NCI-H510A treated with DMSO at 0.1 percent for 48 hours (cell line): ENCODE measurements at places on chromosomes 12 and 14.

DNA sequence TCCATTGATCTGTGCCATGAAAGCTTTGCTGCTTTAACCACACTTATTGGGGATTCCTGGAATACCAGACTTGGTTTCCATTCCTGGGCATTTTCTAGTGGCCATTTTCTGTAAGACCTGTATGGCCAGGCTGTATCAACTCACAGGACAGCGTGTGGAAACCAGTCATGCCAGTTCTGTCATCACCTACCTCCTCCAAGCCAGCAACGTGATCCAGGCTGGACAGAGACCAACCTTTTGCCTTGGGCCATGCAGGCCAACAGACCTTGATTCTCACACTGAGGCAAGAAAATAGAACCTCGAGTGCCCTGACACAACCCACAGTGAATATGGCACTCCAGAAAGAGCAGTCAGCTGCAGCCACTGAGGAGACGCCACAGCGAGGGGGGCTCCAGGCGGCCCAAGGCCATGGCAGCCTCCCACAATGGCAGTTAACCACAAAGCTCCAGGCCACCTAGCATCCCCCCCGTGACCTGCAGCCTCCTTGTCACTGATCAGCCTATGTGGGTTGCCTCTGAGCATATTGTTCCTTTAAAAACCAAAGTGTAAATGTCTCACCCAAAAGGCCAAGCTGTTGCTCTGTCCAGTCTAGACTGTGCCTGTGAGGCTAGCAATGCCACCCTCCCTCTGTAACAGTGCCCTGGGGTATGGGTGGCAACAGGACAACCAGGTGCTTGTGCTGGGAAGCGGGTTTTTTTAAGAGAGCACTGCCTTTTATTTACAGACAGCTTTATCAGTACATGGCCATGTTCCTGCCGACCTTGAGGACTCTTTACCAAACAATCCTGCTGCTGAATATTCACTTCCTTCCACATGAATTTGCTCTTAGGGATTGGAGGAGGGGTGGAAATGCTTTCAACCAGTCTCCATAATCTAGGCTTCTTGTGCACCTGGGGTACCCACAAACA, 168.7 kb upstream of the HIF1A start:
- DNase-seq: peak; percentile 55

DNA sequence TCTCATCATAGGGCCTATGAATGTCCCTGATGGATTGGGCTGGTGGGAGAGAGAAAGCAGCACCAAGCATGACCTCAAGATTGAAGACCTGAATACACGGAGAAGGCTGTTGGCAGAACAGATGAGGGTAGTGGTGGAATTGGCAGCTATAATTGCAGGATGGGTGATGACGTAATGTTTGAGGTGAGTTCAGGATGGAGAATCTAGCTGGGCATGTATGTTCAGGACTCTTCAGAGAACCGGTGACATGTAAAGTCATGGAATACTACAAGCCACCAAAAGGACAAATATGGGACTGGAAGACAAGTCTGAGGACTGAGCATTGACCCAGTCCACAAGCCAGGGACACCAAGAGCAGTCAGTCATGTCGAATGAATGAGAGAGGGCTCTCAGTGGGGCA, 999.8 kb upstream of the TMEM132C start:
- no peak for DNase-seq

DNA sequence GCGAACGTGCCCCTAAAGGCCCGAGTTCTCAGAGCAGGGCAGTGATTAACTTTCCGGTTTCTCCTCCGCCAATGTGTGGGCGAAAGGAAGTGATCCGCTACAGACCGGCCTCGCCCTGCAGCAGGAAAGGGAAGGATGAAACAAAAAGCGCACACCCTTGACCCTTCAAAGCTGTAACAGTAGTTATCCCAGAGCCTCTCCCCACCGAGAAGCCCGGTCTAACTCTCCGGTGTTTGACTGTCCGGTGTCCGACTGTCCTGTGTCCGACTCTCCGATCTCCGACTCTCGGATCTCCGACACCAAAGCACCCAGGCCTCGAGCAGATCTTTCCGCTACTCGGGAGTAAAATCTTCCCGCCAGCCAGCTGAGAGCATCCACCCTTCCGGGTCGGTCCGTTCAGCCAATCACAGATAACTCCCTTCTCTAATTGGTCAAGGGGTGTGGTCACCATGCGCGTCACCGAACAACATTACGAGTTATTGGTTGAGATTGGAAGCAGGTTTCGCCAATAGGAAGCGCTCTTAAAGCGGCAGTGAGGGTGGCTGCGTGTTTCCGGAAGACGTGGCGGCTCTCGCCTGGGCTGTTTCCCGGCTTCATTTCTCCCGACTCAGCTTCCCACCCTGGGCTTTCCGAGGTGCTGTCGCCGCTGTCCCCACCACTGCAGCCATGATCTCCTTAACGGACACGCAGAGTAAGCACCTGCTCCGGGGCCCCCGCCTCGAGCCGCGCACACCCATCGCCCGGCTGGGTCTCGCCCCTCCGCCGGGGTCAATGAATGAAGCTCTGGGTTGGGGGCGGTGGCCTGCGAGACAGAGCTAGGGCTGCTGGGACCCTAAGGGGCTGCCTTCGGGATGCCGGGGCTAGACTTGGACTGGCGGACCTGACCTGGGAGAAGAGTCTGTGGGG, at the start of the genes GOLT1B and RECQL:
GOLT1B (plus strand) TSS at position 532 of the 906 bp plus-strand sequence; CDS start at position 667, 135 bp downstream.
RECQL (minus strand) TSS at position 378 of the 906 bp plus-strand sequence. CDS start 2,065 bp downstream, outside the sequence.
- DNase-seq: peak; percentile 97

- DNase-seq: no peak
These were observed 136.4 kb downstream of the ZFP36L1 start for GRCh38 chr14:68656452-68656851.

DNA sequence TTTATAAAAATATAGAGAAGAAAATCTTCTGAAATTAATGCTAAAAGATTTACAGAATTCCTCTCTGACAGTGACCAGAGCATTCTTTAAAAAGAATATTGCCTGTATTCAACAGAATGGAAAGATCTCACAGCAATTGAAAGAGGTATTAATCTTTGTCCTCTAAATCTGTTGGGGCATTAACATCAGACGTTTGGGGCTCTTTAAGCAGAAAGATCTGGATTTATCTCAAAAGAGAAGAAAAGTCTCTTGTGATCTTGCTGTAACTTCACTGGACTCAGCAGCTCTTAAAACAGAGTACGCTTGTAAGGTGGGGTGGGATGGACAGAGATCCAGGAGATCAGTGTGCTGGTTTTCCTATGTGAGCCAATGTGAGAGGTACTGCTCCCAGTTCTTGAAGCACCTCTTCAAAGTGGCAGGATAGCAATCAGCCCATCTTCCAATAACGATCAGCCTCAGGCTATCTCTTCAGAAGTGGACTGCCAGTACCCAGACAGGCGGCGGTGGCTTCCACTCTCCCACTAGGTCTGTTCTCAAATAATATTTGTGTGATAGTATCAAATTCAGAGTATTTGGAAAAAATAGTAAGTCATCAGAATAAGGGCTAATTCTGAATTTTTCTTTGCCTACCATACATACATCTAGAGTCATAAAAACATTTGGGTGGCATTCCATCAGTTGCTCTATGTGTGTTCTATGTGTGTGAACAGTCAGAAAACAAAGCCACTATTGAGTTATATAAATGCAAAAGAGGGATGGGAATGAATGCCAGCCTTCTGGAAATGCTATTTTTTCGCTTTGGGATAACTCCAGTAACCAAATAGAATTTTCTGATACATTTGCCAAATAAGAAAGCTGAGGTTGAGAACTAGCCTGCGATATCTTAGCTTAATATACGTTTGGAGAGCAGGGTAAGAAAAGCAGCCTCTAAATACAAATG, 237.4 kb upstream of the RGS6 start:
- no peak for DNase-seq
